ENCODE measurements at places on chromosomes 12 and 14.

- DNase-seq = no peak
Observed at GRCh38 chr12:89874146-89874545, 165.5 kb upstream of the ATP2B1 start.

DNA sequence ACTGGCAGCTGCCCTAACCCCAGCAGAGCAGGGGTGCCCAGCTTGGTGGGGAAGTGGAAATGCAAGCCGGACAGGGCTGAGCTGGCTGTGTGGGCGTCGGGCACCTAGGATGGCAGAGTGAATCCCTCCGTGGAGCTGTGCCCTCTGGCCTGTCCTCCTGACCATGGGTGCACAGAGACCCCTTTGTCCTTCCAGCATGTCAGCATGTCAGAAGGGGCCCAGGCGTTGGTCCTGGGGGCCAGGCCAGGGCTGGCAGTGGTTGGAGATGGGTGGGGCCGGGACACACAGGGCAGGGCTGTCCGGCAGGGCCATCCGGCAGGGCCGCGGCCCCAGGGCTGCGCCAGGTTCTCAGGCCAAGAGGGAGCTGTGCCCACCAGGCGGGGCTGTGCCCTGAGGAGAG lies 8.8 kb upstream of the TEX22 start:
- DNase-seq = peak; percentile 29

- DNase-seq = no peak
Observed at GRCh38 chr14:56797569-56798446, 12.5 kb downstream of the OTX2 start.

- no peak for DNase-seq
Observed at GRCh38 chr12:123942238-123942653, 30.4 kb downstream of the CCDC92 start.

GRCh38 chr14:100299238-100299560 lies 7.0 kb downstream of the SLC25A29 start:
- DNase-seq = no peak

DNA sequence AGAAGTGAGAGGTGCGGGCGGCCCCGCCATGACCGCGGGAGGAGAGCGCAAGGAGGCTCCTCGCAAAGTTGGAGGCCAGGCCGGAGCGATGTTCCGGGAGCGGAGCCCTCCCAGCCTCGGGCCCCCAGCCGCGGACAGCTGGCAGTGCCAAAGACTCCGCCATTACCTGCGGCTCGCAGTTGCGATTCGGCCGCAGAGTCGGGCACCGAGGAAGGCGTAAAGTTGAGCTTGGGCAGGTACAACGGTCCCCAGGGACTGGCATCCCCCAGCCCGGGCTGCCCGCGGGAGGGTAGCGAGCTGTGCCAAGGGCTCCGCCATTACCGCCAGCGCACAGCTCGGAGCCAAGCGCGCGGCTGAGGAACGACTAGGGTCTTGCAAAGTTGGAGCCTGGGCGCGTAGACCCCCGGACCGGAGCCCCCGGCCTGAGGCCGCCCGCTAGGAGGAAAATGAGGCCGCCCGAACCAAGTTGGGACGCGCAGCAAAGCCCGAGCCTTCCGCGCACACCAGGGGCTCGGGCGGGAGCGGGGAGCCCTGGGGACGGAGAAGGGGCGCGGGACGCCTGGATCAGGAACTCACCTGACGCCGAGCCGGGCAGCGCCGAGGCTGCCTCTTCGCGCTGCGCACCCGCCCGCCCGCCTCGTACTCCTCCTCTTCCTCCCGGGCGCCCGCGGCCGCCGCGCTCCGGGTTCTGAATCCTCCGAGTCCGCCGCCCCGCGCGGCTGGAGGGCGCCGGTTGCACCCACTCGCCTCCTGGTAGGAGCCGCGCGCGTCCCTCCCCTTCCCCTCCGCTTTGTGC lies 677 bp downstream of the NOS1 start:
- DNase-seq = no peak

- DNase-seq = no peak
Observed at GRCh38 chr12:30155001-30155730, 371.4 kb upstream of the TMTC1 start.

DNA sequence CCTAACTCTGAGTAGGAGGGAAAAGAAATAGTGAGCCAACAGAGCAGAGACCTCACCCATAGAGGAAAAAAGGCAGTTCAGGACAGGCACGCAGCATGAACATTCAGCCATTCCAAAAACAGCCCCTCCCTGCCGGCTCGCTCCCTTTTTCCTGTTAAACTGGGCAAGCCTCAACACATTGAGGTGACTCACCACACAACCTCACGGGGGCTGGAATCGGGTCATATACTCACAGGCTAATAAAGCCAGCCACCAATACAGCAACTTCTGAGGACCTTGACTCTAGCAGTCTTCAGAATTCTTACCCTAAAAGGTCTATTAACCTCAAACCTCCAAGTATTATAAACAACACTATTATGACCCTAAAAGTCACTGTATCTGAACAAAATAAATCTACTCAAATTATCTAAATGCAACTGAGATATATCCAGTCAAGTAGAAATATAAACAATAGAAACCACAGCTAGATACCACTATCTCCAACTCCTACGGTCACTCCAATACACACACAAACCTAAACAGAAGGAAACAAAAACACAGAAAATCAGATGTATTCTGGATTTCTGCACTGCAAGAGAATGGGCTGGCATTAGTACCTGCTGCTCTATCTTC lies 6.3 kb downstream of the YBX3 start:
- DNase-seq = no peak

DNA sequence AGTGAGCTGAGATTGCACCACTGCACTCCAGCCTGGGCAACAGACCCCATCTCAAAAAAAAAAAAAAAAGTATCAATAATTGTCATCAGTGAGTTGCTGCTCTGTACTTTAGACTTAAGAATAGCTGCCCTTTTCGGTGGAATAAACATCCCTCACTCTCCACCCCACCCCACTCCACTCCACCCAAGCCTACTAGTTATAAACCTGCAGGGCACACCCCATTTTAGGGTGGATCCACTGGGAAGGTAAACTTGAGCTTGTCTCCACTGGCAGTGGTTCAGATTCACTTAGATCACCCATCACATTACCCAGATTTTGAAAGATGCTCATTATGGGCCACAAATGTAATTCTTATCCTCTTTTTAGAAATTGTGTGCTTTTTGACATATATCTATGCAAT lies 106.4 kb downstream of the GPR135 start:
- no peak for DNase-seq

- no peak for DNase-seq
Observed at GRCh38 chr14:66115740-66116502, 370.2 kb upstream of the CCDC196 start.

DNA sequence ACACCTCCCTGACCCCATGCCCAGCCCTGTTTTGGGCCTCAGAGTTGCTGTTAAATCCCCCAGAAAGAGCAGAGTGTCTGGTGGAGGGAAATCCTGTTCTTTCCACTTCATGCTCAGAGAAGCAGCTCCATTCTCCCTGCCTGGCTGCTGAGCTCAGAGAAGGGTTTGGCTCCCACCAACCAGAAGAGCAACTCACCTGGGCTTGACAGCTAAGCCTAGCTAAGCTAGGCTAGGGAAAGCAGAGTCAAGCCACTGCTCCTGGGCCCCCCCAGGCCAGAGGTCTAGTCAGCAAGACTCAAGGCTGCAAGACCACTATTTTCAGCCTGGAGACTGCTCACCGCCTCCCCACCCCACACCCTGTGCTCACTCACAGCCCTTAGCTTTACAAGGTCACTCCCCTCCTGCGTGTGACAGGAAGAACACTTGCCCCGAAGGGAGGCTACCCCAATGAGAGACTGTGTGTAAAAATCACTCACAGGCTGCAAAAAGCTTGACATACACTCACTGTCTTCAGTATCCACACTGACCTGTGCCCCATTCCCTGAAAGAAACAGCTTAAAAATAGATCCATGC lies 13.5 kb downstream of the GSC start:
- no peak for DNase-seq

DNA sequence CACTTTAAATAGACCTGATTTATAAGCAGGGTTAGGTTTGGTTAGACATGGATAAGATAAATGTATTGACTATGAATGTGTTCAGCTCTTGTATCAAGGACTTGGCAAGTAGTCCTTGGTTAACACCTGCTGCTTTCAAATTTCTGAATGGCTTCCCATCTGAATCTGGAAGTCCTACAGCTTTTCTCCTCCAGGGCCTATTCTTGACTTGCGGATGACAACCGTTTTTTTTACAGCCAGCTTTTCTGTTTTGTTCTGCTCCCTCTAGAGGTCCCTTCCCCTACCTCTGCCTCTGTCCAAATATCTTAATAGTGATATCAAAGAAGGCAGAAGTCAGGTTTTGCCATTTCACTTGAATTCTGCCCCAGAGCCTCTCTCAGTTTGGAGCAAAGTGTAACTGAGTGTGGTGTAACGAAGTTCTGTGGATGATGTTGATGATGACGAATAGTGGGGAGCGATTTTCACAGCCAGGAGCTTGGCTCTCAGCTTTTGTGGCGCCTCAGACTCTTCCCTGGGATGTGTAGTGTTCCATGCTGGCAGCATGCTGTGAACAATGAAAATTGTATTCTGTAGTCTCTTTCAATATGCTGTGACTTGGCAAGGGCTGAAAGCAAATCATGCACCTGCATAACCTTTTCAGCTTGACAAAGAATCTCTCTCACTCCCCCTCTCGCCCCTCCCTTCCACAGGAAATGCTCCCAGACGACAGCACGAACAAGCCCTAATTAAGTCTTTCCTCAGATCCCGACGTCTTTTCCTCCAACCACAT lies 5.0 kb upstream of the SLC4A8 start:
- DNase-seq = no peak

DNA sequence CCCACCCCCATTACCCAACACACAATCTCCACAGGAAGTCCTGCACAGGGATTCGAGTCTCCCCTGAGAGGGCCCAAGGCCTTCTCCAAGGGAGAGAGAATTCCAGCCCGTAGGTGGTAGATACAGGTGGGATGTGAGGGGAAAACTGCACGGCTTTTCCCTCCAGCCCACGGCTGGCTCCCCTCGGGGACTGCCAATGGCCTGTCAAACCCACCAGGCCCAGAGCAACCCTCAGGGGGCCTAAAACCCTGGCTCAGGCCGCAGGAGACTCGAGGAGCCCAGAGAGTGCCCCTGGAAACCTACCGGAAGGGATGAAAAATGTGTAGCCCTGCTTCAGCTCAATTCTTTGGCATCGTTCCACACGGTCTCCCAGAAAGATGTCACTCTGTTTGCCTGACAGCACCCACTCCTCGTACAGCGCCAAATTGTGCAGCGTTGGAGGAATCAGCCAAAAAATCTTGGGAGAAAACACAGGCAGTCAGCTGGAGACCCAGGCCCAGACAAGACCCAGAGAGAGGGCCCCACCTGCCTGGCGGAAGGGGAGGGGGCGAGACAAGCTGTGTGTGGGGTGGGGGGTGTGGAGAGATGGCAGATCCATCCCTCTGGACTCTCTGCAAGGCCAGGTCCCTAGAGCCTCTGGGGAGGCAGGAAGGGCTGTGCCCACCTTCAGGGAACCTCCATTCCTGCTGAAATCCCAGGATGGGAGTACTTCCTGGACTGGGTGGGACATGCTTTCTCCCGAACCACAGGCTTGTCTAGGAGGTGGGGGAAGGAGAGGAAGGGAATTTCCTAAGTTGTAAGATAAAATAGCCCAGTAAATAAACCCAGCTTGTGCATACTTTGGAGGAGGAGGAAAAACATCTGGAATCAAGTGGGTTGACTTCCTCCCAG lies 48.1 kb downstream of the KDM2B start:
- no peak for DNase-seq

GRCh38 chr12:63893170-63893569 lies 48.7 kb downstream of the SRGAP1 start:
- no peak for DNase-seq

- DNase-seq = no peak
Observed at GRCh38 chr12:2973566-2973965, 14.4 kb downstream of the TEAD4 start.

- DNase-seq = no peak
Observed at GRCh38 chr12:89791286-89791685, 82.6 kb upstream of the ATP2B1 start.

DNA sequence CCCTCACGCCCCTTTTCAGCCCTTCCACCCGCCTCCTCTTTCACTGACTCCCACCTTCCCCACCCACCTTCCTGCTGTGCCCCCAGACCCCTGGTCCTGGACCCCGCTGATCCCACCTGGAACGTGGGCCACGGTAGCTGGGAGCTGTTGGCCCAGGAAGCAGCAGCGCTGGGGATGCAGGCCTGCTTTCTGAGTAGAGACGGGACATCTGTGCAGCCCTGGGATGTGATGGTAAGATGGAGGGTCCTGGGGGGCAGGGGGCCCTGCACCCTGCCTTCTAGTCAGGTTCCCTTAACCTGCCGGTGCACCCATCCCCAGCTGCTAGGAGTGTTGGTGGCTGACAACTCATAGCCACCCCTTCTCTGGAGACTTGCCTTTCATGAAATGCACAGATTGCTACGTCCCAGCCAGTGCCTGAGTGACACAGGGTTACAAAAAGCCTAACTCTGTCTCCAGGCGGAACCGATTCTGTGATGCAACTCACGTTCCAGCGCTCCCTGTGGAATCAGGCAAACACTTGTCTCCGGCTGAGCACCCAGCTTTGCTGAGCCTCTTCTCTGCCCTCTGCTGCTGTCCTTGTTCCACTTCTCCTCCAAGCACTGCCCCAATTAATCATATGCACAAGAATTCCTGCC lies 15.0 kb upstream of the OAS2 start:
- DNase-seq = no peak

- DNase-seq = no peak
Observed at GRCh38 chr12:5777451-5777850, 167.6 kb downstream of the ANO2 start.

GRCh38 chr12:132439333-132439904 lies 50.5 kb upstream of the FBRSL1 start:
- no peak for DNase-seq

DNA sequence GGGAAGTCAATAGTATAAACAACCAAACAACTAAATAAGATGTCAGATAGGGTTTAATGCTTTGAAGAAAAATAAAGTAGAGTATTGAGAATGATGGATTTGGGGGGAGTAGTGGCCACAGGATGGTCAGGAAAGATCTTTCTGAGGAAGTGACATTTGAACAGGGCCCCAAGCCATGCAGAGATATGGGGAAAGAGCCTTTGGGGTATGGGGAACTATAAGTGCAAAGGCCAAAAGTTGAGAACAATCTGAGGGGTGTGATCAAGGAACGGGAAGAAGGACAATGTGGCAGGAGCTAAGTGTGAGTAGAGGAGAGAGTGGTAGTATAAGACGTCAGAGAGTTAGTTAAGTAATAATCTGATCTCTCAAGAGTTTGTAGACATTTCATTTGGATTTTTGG lies 1.3 kb downstream of the MRPS35 start:
- no peak for DNase-seq

Data from C1 segment of cervical spinal cord (tissue), 14 donors.